ENCODE measurements at places on chromosomes 13 and 19. TPM values are rescaled to one million over a fixed set of nuclear protein-coding genes. Genes with fewer than 3 reads are reported as not detected.

DNA sequence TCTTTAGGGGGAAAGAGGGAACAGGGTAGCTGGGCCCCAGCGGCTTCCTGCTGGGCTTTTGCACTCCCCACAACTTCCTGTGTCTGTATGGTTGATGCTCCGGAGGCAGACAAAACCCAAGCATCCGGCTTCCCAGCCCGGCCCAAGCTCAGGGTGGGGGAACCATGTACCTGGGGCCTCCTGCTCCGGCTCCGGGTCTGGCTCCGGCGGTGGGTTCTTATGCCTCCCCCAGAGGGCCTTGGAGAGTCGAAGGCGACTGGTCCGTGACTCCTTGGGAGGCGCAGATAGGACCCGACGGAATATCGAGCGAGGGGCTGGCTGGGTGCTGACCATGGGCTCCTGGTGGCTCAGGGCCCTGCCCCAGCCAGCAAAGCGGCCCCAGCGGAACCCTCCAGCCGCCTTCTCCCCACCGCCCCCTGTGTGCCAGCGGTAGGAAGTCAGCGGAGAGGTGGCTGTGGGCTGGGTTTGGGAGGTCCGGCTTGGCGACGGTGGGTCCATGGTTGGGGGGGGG is 428 bp downstream of the RASAL3 start:
- no peak for DNase-seq

DNA sequence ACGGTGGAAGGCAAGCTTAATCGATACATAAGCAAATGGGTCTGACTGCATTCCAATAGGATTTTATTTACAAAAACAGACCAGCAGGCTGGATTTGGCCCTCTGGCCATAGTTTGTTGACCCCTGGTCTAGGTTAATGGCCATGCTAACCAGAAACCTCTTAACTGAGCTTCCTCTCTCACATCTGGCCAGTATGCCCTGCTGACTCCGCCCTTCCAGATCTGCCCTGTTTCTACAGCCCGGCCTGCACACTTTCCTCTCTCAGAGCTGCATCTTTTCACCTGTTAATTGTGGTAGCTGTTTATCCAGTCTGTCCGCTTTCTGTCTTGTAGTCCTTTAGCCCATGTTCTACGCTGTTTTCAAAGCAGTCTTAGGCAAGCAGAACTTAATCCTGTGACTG is 25.6 kb downstream of the EDNRB start:
- no peak for DNase-seq

Gene ZNF66
- 2.5 TPM for total RNA-seq

DNA sequence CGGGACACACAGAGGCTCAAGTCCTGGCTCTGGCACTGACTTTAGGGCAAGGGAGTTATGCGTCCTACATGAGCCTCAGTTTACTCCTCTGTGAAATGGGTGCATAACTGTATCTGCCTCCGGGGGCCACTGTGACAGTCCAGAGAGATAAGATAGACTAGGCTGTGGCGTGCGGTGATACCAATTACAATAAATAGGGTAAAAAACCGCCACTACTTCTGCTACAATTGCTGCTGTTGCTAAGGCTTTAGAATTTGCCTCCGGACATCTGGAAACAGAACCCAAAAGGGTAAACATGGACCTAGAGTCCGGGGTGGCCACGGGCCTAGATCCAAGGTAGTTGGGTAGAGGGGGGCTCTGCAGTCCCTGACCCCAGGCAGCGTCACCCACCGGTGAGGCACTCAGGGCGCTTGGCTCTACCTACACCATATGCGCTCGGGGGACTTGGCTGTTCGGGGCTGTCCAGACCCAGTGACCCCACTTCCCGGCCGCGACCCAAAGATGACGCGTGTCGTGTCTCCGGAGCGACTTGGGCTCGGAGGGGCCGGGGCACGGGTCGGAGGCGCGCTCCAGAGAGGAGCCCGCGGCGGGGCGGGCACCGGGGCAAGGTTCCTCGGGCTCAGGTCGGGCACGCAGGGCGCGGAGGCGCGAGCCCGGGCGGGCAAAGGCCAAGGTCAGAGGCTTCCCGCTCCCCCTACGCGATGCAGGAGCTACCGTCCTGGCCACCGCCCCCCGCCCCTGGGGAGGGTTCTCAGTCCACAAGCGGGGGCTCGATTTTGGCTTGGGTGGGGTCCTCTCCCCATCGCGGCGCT is 1.1 kb downstream of the INSR start:
- no peak for DNase-seq

- no peak for DNase-seq
These were observed 18.1 kb upstream of the GTF3A start for GRCh38 chr13:27406178-27406939.

- no peak for DNase-seq
These were observed 1575.5 kb upstream of the SPRY2 start for GRCh38 chr13:81916461-81916860.

- no peak for DNase-seq
These were observed 3.5 kb downstream of the LGALS7B start for GRCh38 chr19:38792250-38793111.

DNA sequence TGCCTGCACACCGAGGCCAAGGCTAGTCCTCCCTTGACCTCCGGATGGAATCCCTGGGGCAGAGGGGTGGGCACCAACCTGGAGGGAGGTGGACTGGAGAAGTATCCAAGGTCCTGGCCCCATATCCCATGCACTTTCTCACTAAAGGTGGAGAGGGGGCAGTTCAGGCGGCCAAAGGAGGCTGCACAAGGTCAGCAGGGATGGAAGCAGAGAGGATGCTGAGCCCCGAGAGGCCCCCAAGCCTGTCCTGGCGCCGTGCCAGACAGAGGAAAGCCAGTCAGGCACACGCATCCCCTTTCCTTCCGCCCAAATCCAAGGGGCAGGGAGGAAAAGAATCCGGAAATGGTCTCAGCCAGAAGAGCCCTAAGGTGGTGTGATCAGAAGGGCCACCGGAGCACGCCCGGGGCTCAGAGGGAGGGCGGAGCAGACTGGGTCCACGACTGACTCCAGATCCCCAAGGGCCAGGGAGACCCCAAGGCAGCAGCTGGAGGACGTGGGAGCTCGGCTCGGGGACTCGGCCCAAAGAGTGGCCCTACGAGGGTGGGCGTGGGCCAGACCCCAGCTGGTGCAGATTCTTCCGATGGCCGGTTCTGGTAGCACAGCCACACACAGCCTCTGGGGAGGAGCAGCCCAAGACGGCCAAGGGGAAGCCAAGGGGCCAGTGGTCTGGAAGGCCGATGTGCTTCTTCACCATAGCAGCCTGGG is 60.0 kb downstream of the MLLT1 start:
- DNase-seq, result no peak

DNA sequence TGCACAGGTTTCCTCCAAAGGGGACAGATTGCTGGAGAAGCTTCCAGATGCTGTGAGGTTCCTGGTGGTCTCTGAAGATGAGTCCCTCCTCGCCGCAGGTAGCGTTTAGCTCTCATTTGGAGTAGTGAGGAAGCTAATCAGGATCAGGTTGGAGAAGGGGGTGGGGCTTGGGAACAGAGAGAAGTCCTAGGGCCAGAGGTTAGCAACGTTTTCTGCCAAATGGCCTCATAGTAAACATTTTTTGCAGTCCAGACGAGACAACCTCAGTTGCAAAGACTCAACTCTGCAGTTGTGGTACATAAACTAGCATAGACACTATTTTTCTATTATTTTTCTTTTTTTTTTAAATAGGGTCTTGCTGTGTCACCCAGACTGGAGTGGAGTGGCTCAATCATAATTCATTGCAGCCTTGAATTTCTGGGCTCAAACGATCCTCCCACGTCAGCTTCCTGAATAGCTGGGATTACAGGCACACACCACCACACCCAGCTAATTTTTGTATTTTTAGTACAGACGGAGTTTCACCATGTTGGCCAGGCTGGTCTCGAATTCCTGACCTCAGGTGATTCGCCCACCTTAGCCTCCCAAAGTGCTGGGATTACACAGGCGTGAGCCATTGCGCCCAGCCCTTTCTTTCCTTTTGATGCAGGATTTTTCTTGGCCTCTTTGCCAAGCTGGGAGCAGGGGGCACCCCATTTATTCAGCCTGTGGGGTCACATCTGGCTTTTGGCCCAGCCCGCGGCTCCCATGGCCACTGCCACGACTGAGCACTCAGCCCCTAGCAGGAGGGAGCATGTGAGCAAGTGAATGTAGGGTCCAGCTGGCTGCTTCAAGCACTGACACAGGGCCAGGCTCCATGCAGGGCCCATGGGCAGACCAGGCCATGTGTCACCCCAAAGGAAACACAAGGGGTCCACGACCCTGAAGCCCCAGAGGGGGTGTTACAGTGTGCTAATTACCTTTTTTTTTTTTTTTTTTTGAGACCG is 34.4 kb upstream of the SIN3B start:
- no peak for DNase-seq

GRCh38 chr19:5985098-5985783 is 7.3 kb upstream of the RANBP3 start:
- DNase-seq, result no peak

DNA sequence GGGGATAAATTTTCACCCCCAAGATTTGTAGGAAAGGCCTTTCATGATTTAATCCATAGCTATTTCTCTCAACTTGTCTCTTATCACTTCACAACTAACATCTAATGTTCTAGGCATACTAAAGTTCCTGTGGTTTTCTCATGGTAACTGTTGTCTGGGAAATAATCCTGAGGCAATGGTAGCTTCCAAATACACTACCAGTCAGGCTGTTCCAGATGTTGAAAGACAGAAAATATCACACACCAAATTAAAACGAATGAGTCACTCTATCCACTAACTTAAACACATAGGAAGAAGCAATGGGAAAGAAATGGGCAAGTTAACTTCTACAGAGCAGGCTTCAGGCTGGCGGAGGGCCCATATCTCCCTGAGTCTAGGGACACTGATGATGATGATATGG is 77.7 kb upstream of the MYO16 start:
- DNase-seq, result no peak

Gene MYPOP
- total RNA-seq, result 0.79 TPM

GRCh38 chr19:5903056-5903623 is 450 bp downstream of the NDUFA11 start:
- DNase-seq, result no peak

DNA sequence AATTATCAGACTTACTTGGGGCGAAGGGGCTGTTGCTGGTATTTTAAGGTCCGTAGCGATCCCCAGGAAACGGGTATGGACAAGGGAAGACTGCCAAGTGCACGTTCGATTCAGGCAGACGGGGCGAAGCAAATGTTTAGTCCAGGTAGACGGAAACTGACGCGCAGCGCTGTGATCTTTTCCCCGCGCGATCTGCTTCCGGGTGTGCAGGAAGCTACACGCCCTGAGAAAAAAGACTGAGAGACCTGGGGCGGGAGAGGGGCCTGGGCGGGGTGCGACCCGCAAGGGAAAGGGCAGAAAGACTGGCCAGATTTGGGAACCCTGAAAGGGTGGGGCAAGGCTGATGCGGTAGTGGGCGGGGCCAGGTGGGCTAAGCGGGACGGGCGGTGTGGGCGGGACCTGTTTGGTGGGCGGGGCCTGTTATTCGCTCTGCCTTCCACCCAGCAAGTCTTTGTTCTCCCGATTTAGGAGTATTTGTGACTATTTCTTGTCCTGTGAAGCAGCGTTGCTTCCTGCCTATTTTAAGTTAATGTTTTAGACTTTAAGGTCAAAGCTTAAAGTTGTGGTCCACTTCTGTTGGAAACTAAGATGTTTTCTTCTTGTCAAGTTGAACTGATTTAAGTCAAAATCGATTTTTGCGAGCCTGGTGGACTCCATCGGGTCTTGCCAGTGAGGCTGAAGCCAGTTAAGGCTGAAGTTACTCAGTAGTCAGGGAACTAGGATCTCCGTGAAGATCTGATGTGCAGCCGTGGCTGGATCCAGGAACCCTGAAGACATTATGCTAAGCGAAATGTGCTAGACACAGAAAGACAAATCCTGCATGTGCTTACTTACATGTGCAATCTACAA is at the start of gene ZNF836:
Gene ZNF836 (minus strand): TSS at position 301 of the 849 bp plus-strand sequence. CDS start 3,549 bp downstream, outside the sequence.
- no peak for DNase-seq

Gene CBARP
- total RNA-seq, result 2.2 TPM

DNA sequence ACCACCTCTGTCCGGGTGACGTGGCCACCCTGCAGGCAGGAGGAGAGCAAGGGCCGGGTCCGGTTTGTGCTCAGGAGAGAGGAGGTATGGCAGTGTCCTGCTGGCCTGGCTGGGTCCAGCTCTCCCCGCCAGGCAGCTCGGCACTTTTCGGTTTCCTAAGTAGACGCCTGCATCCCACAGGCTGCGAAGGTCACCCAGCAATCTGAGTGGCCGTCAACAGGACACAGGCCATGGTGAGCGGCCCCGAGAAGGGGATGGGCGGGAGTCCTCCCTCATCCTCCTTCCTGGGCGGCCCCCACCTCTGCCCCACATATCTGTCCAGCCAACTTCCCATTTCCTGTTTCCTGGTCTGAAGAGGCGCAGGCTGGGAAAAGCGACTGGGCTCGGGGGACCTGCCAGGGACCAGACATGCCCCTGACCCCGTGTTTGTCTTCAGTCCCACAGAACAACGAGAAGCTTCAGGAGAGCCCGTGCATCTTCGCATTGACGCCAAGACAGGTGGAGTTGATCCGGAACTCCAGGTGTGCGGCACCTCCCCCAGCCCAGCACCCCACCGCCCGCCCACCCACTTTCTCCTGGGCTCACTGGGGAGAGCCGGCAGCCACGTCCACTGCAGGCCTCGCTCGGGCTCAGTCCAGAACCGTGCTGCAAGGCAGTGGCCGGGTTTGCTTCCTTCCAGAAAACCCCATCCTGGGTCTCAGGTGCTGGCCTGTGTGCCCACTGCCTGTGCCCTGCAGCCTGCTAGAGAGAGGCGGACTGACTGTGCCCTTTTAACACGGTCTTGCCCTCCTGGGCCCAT is 16.3 kb downstream of the PIAS4 start:
- no peak for DNase-seq

Gene PABPC3
- 0.11 TPM for total RNA-seq

Gene COX6B2
- not detected for total RNA-seq

Gene KLK12
- not detected for total RNA-seq

DNA sequence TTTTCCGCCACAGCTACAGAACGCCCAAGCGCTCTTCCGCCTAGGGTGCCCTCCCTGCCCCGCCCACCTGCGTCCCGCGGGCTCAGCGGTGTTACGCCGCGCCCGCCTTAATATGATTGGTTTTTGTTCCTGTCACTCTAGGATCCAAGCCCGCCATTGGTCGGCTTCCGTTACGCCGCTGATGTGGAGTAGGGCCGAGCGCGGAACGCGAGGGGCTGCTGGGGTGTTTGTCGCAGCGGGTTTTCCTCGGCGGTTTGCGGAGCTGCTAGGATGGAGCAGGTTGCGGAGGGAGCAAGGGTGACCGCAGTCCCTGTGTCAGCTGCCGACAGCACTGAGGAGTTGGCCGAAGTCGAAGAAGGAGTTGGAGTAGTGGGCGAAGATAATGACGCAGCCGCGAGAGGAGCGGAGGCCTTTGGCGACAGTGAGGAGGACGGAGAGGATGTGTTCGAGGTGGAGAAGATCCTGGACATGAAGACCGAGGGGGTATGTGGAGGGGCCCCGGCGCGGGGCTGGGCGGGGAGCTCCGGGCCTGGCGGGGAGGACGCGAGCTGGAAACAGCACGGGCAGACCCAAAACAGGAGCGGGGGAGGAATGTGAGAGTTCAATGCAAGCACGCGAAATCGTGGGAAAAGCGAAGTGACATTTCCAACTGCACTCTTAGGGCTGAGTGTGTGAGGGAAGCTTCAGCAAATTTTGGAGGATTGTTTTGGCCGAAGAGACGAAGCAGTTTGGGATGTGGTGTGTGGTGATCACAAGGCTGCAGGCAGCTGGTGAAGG is at the start of gene MPHOSPH8:
Gene MPHOSPH8 (plus strand): TSS at position 181 of the 777 bp plus-strand sequence. CDS start 90 bp downstream, at position 271.
- DNase-seq, result peak; percentile 84

All from pulmonary artery endothelial cell (primary cell).